CD8-positive, alpha-beta memory T cell (primary cell): ENCODE measurements at places on chromosomes 3 and 15. TPM values are rescaled to one million over a fixed set of nuclear protein-coding genes. Genes with fewer than 3 reads are reported as not detected.

IL17RE gene
- 1.2 TPM for polyA plus RNA-seq

SUCLG2 gene
- polyA plus RNA-seq = 57.0 TPM

PLA2G4B gene
- 3.1 TPM for polyA plus RNA-seq

NME9 gene
- 0.44 TPM for polyA plus RNA-seq

GSK3B gene
- polyA plus RNA-seq = 20.0 TPM

CIB2 gene
- 2.0 TPM for polyA plus RNA-seq

ACKR4 gene
- polyA plus RNA-seq = not detected

FOXB1 gene
- polyA plus RNA-seq = 0.10 TPM

ABHD5 gene
- polyA plus RNA-seq = 6.8 TPM

HGD gene
- not detected for polyA plus RNA-seq

SLC28A2 gene
- not detected for polyA plus RNA-seq

MDFIC2 gene
- polyA plus RNA-seq = not detected

WDR49 gene
- not detected for polyA plus RNA-seq

RAD51 gene
- 1.7 TPM for polyA plus RNA-seq

SMARCC1 gene
- 54.6 TPM for polyA plus RNA-seq

ACOX2 gene
- not detected for polyA plus RNA-seq
